ENCODE measurements at places on chromosomes 1 and 21.

DNA sequence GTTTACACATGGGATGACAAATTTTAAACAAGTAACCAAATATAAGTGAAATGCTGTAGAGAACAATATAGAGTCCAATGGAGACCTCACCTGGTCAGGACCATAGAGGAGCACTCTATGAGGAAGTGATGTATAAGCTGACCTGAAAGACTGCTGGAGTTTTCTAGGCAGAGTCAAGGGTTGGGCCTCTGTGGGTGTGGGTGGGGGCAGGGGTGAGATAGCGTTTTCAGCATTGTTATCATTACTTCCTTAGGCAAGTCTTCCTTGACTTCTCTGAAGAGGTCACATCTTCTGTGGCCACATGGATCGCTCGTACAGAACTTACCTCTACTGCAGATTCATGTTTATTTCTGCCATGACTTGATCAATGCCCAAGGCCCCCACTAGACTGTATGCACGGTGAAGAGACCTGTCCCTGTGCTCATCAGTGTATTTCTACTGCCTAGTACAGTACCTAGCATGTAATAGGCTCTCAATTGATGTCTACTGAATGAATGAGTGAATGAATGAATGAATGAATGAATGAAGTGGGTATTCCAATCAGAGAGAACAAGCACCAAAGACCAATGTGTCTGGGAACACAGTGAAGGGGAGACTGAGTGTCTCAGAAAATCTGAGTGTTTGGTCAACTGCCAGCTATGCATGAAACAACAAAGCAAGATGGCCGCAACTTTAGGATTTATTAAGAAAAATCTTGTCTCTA is 116.5 kb downstream of the RNF220 start:
- DNase-seq = no peak

DNA sequence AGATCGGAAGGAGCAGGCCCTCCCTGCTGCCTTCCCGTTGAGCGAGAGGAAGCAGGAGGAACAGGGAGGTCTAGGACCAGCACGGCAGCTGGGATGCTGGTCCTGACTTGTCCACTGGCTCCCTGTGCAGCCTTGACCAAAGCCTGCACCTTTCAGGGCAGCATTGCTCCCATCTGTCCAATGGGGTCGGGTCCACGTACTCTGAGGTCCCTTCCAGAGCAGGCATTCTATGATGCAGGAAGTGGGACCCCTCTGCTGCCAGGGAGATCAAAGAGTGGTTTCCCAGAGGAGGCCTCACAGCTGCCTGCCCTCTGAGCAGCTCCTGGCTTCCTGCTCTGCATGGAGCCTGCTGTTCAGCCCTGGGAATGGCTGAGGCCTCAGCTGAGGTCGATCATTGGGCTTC is 21.7 kb upstream of the ZNF362 start:
- DNase-seq = no peak

GRCh38 chr1:23111600-23112535 is 56.8 kb downstream of the LUZP1 start:
- no peak for DNase-seq

DNA sequence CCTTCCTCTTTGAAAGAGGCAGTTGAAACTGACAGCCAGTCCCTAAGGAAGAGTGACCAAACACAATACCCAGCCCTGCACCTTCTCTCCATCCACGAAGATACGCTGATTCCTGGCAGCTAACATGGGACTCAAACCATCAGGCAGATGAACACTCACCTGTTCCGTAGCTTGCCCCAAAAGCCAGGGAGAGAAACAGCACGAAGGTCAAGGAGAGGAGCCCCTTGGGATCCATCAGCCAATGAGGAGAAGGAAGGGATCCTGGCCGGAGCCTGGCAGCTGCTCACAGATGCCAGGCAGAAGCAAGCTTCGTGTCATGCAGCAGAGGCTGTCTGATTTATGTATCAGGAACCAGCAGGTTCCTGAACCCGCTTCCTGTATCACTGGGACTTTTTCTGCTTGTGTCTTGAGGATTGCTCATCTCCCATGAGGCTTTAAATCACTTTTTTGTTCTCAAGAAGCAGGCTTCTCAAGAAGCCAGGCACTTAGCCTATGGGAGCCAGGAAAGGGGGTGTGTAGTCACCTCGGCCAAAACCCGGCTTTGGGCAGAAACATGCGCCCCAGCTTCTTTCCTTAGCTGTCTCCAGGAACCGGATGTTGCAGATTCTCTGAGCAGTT is at the start of gene SLAMF1:
Gene SLAMF1 (minus strand): TSS at position 334 of the 618 bp plus-strand sequence. CDS start 99 bp downstream, at position 235.
- DNase-seq = no peak

GRCh38 chr1:151547119-151547899 is 7.2 kb downstream of the TUFT1 start:
- DNase-seq = no peak

DNA sequence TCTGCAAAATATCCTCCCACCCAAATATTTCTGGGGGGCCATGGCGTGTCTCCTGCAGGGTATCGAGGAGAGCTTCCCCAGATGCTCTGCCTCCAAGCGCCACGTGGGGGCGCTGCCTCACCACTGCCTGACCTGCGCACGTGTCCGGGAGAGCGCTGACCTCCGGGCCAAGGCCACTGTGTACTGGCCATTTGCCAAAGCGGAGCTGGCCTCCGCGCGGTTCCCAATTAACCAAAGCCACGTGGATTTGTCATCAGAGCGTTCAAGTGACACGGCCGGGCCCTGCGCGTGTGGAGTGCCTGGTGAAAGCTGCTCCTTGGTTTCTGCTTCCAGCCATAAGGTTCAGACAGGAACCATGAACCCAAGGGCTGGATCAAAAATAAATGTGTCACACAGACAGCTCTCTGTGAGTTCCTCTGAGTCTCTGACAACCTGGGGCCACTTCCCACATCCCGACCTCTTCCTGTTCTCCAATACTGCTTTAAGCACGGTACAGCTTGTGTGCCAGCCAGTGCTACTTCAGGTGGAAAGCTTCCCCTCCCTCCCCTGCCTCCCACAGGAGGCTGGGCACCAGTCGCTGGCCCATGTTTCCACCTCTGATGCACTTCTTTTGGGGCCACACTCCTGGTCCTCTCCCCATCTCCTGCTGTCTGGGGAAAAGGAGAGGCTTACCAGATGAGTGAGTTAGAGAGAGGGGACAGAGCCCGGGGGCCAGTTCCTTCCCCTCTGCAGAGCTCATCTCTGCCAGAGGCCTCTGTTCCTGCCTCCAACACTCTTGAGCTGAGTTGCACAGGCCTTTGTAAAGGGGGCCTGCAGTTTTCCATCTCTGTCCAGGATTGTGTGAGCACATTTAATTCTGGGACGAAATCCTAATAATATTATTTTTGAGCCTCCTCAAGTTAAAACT is 26.1 kb downstream of the ZP4 start:
- no peak for DNase-seq

DNA sequence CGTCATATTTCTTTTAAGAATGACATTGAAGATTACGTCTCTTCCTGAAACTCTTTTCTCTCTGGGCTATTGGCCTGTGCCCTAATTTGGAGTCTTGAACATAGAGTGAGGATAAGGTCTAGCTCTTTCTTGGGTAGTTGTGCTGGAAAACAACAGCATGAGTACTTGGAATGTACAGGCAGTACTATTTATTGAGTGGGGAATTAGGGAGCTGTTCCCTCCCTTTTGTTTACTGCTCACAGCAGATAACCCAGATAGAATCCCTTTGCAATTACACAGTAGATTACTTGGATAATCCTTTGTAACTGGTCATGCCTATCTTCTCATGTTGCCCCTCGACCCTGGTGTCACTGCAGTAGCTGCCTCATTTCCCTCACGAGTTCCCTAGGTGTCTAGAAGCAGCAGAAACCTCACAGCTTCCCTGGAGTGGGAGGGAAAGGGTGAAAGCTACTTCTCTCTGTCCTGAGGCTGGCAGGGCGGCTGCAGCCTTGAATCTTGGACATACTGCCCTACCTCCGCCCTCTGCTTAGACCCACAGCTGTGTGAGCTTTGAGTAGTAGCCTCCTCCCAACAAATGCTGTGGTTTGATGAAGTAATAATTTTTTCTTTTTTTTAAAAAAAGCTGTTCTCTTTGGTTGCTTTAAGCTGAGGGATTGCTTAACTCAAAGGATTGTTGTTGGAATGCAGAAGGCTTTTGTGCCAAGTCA is 70.6 kb downstream of the FGGY start:
- DNase-seq = no peak

DNA sequence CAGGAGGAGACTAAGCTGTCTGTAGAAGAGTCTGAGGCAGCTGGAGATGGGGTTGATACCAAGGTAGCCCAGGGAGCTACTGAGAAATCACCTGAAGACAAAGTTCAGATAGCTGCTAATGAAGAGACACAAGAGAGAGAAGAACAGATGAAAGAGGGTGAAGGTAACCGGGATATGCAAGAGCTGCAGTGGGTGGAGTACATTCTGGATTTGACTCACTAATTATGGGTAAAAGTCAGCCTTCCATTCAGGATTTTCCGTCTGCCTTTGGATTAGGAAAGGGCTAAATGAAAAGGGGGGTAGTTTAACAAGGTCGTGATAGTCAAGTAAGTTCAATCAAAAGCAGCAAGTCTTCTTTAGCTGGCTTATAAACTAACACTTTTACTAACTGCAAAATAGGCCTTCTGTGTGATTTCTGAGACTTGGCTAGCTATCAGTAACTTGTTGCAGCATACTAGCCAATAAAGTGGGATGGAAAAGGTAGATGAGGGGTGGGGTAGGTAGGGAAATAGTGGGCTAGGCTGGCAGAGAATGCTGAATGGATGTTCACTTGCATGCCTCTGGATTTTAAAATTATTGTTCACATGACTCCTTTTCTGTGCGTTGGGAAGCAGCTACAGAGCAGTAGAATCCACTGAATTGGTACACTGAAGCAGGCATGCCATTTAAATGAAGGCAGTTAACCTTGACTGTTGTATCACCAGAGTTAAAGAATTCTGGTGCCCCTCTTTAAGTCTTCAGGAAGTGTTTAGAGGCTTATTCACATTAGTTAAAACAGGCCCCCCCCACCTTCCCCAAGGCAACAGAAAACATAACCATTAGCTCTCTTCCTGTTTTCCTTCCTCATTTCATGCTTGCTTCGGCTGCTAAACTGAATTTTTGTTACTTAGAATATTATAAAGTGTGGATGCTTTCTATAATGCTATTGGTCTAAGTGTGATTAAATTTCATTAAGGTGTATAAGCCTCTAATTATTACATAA is 15.4 kb downstream of the CCDC17 start:
- no peak for DNase-seq

DNA sequence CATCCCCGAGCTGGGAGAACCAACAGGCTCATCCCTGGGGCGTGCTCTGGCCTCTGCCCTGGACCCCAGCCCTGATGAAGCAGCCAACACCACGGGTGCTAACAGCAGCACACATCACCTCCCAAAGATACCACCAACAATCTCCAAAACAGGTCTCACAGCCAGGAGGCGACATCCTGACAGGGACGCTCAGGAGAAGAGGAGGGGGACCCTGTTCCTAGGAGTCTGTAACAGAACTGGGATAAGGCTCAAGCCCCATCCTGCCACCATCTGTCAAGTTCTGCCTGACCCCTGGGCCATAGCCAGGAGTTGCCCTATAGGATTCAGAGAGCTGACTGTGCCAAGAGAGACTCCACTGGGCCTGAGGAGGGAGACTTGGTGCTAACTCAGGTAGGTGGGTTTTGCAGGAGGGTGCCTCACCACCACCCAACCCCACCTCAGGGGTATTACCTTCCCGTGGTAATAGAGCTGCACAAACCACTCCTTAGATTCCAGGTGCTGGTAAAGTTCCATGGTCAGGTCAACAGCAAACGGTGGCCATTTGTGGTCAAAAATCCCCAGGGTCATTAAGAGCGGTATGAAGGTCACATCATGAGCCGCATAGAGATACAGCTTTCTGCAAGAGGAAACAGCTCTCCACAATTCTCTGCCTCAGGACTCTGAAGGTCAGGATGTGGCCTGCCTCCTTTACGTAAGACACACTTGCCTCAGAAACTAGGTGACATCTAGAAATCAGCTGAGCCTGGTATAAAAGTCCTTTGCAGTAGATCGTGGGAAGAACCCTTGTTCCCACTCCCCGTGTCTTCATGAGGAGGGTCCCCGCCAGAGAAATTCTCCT is 22.3 kb downstream of the ACP6 start:
- no peak for DNase-seq

GRCh38 chr1:115718011-115718754 is 50.3 kb downstream of the CASQ2 start:
- no peak for DNase-seq

DNA sequence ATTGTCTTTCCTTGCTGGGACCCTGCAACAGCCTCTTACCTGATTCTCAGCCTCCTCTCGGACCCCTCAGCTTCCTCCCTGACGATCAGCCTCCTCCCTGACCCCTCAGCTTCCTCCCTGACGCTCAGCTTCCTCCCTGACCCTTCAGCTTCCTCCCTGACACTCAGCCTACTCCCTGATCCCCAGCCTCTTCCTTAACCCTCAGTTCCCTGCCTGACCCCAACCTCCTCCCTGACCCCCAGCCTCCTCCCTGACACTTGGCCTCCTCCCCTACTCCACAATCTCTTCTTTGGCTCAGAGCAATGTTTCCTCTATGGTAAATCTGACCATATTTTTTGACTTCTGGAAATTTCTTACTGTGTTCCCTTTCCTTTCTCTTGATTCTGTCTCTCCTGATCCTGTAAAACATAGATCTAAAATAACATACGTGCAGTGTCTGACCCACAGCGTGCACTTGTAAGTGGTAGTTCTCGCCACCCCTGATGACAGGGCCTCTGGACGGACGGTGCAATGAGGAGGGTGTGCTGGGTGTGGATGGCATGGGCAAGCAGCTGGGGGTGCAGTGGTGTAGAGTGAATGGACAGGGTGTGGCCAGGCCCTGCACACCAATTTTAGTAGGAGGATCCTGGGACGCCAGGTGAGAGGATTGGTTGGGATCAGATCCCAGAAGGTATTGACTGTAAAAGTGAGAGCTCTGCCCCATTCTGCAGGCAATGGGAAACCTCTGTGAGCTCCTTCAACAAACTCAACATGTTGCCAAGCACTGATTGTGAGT is 264.1 kb downstream of the FOXD2 start:
- no peak for DNase-seq

DNA sequence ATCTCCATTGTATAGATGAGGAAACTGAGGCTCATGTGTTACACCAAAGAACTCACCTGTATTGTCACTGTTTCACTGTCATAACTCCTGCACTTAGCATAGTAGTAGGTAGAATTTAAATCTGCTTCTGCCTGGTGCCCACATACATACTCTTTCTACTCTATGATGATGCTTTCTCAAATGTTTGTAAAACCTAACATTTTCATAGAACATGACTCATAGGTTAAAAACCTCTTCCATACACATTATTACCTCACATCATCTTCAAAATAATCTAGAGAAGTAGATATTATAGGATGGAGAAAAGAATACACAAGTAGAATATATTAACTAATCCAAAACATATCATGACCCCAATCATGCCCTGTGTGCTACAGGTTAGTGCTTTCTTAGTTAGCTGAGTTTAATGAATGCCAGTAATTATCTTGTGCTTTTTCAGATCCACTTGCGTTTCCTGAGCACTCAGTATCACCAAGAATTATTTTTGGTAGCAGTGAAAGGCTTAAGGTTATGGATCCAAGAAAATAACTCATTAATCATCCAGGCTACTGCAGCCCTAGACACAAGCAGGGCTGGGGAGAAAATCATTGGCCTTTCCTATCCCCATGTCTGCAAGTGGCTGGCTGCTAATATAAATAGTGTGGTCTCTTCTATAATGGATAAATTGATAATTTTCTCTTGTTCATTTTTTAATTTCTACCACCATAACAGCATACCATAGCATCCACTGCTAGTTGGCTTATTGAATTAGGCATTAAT is 156.9 kb downstream of the LRRC40 start:
- DNase-seq = no peak

GRCh38 chr1:154829062-154829461 is 41.0 kb downstream of the KCNN3 start:
- no peak for DNase-seq

GRCh38 chr1:155379180-155379579 is 58.5 kb downstream of the RUSC1 start:
- no peak for DNase-seq

GRCh38 chr1:244628789-244629188 is 24.1 kb upstream of the DESI2 start:
- no peak for DNase-seq

All from NCI-H526 treated with DMSO at 0.1 percent for 48 hours (cell line).